ENCODE measurements at places on chromosomes 13 and 19.

- no peak for DNase-seq
Measured at GRCh38 chr19:54444737-54445136, 4.3 kb upstream of the LENG8 start.

DNA sequence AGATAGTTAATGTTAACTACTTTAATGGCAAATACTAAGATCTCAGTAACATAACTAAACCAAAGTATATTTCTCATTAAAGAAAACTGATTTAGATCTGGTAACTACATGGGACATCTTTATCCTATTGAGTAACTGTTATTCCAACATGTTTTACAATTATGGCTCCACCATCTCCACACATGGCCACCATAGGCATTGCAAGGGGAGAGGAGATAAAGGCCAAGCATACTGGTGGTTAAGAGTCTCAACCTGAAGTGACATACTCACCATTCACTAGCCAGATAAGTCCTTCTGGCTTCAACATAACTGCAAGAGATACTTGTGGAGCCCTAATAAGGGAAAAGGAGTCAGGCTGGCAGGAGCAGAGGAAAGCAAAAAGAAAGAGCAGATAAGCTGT lies 1586.4 kb upstream of the SPRY2 start:
- DNase-seq = no peak

- no peak for DNase-seq
Measured at GRCh38 chr13:49421391-49421790, 22.5 kb downstream of the CAB39L start.

- DNase-seq = no peak
Measured at GRCh38 chr13:59413126-59413525, 750.6 kb downstream of the DIAPH3 start.

DNA sequence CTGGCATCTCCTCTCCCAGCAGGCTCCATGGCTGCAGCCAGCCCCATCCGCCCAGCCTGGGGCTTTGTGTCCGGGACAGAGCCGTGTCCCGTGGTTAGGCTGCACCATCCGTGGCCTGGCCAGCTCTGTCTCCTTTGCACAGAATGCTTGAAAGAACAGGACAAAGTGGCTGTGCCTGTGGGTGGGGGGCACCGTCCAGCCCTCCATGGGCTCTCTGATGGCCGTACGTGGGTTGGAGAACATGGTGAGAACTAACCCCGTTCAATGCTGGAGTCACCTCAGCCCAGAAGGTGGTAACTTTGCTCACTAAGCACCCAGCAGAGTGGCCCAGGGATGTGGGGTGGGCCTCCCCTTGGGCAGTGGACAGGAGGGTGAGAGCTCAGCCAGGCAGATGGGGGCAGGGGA lies 2.8 kb downstream of the RPS15 start:
- DNase-seq = no peak

- no peak for DNase-seq
Measured at GRCh38 chr13:90272356-90272755, 1075.1 kb upstream of the MIR17HG start.

DNA sequence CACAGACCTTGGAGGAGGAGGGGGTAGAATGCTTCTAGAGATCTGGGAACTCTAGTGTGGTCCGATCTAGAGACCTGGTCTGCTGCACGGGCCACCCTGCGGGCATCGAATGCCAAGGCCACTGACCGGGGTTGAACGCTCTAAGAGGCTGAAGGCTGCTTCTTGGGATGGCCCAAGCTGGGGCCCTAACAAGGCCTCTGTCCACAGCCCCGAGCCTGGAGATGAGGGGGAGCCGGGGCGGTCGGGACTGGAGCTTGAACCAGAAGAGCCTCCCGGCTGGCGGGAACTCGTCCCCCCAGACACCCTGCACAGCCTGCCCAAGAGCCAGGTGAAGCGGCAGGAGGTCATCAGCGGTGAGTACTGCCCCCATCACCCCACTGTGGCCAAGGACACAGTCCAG lies 15.3 kb downstream of the ARHGEF1 start:
- DNase-seq = no peak

GRCh38 chr13:25466880-25467279 lies 95.1 kb downstream of the ATP8A2 start:
- DNase-seq = no peak

- DNase-seq = no peak
Measured at GRCh38 chr13:34031610-34032009, 213.7 kb downstream of the RFC3 start.

- no peak for DNase-seq
Measured at GRCh38 chr13:80881495-80881894, 540.6 kb upstream of the SPRY2 start.

DNA sequence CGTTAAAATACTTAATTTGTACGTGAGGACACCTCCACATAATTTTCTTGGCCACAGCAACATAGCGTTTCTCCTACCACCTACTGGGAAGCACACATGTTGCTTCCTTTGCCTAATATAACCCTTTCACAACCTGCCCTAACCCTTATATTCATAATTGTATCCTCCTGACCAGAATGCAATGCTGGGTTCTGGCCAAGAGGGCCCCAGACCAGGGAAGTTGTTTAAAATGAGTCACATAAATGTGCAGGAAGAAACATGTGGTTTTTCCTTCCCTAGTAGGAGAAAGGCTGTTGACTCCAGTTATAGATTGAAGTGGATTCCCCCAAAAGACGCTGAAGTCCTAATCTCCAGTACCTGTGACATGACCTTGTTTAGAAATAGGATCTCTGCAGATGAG lies 187.3 kb downstream of the NUFIP1 start:
- peak; percentile 57 for DNase-seq

DNA sequence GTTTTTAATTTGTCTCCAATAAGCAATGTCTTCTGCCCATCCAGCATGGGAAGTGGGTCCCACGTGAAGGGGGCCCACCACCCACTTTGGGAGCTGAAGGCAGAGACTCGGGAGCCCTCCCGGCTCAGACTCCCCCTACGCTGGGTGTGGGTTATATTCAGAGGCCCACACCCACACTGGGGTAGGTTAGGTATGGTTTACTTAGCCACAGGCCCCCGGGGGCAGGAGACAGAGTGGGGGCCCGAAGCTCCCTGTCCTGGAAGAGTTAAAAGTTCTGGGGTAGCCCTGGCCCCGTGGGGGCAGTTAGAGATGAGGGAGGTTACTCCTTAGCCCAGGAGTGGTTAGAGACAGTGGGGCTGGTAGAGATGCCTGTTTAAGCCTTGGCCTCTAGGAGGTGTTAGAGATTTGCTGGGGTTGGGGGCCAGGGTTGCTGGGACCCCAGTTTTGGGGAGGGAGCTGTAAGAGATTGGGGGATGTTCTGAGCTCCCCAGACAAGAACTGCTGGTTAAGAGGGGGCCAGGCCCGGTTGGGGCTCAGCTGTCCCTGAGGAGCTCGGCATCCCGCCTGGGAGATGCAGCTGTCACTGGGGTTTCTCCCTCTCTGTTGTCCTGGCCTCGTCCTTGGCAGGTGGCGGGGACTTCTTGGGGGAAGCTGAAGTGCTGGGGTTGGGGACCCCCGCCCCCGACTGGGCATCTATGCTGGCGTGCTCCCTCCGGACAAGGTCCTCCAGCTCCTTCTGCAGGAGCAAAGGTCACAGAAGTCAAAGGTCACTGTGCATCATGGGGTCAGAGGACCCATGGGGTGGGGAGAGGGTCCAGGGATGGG lies 712 bp upstream of the RINL start:
- no peak for DNase-seq

DNA sequence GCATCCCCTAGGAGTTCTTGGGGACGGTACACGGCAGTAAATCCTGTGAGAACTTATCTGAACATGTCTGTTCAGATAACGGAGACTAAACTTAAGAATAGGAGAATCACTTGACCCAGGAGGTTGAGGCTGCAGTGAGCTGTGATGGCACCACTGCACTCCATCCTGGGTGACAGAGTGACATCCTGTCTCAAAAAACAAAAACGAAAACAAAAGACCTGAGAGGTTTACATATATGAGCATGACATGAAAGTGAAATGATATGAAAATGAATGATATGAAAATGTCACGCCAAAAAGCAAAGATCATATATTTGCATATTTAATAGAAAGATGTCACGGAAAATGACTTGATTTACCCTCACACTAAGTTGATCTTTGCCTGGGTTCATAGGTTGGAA lies 5.8 kb downstream of the ZNF175 start:
- DNase-seq = no peak

- DNase-seq = no peak
Measured at GRCh38 chr13:20090349-20090748, 70.5 kb downstream of the GJA3 start.

DNA sequence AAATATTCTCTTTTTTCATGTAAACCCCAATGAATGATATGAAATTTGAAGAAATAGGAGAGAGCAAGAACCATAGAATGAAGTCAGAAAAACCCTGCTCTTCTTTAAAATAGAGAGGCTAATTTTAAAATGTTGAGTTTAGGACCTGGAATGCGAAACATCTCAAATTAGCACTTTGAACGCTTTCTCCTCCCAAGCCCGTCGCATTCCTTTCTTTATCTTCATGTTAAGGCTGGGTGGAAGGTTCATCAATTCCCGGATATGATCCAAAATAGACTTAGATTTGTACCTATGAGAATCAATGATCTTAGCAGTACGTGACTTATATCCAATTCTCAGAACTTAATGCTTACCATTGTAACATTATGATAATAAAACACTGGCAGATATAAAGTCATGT lies 24.1 kb upstream of the LGALS16 start:
- DNase-seq = no peak

GRCh38 chr13:48493851-48494250 lies 39.0 kb downstream of the RCBTB2 start:
- no peak for DNase-seq

DNA sequence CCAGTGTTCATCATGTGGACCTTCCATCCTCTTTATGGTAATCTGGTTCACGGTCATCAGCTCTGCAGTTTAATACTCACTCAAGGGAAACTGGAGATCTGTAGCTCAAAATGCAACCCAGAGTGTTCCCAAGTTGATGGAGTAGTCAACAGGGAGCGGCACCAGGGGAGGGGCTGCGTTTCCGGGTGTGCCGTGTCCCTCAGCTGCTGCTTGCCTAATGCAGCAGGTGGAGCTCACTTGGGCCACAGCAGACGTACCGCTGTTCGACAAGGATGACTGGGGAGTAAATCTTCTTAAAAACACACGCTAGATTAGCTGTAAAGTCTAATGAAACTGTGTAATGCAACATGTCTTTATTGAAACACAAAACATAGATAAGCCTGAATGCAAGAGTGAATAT lies 81.1 kb downstream of the TNFSF13B start:
- no peak for DNase-seq

DNA sequence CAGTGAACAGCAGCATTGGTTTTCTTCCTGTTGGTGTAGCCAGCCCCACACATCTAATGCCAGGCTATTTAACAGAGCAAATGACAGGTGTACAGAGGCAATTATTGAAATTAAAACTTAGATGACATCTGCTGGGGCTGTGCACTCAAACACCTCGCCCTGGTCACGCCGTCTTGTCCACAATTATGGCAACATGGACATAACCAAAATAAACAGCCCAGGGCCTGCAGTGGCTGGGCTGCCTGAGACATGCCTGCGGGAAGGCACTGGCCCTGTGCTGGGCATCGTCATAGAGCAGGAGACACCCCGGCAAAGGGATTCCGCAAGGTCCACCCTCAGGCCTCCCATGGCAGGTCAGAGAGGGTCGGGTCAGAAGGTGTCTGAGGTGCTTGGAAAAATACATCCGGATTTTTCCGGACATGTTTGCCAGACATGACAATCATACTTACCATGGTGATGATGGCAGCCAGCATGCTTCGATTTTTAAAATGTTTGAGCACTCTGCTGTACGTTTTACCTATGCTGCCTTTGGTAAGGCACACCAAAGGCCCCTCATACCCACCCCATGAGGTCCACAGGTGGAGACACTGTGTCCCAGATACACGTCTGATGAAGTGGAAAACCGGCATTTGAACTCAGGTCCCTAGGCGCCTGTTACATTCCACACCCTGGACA lies 47.8 kb downstream of the TSHZ3 start:
- DNase-seq = no peak

- DNase-seq = no peak
Measured at GRCh38 chr13:112366907-112367646, 9.1 kb upstream of the SPACA7 start.

DNA sequence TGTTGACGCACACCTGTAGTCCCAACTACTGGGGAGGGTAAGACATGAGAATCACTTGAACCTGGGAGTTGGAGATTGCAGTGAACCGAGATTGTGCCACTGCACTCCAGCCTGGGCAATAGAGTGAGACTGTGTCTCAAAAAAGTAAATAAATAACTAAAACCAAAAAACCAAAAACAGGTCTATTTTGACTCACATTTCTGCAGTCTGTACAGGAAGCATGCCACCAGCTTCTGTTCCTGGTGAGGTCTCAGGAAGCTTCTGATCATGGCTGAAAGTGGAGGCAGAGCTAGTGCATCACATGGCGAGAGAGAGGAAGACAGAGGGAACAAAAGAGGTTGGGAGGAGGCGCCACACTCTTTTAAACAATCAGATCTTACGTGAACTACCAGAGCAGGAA lies 142.5 kb downstream of the ITGBL1 start:
- DNase-seq = no peak

DNA sequence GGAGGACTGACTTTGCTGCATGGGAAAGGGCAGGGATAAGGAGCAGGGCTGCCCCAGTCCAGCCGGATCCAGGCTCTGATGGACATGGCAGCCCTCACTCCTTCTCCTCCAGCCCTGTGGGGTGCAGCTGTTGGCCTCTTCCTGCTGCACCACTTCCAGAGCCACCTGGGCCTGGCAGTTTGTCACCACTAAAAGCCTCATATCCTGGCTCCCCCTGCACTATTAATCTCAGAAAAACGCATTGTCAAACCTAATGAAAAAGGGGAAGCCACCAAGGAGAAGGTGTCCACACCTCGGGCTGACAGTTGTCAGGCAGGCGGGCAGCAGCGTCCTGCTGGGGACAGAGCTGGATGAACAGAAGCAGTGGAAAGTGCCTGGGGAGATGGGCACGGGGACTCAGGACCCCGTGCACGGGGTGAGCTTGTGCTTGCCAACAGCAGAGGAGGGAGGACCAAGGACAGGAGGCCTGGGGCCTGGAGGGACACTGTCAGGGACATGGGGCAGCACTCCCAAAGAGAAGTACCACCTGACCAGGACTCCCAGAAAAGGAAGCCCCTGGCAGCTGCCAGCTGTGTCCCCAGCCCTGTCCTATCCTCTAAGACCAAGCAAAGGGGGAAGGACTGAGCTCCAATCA lies 151.1 kb upstream of the TSHZ3 start:
- no peak for DNase-seq

DNA sequence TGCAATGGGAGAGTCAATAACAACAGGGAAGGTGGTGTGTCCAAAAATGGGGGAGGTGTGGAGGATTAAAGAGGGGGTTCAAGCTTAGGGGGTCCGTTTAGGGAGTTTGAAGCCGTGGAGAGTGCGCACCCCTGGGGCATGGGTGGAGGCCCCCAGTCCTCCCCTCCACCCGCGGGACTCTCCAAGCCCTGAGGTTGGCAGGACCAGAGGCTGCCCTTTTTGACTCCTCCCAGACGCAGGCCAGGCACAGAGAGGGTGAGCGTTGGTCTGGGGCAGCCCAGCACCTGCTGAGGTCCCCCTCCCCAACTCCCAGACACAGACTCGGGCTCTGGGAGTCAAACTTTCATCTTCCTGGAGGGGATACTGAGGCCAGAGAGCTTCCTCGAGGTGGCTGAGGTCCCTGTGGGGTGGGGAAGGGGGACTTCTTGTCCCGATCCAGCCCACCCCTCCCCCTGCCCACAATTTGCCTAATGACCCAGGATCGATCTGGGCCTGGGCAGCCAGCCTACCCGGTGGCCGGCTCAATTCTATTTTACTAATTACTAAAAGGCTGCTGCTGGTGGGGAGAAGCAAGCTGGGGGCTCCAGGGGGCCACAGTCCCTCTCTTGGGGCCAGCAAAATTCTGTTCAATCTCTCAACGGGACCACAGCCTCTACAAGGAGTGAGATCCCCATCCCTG lies 2.8 kb upstream of the ONECUT3 start:
- DNase-seq = no peak

GRCh38 chr13:84377106-84377505 lies 494.8 kb upstream of the SLITRK1 start:
- no peak for DNase-seq

Data from stromal cell of bone marrow (primary cell).